ENCODE measurements at places on chromosomes 1 and 21.
A peak's percentile ranks its signal among the peaks of the same experiment; 100 is the strongest.

- no peak for DNase-seq
Observed at GRCh38 chr1:30748098-30748698, 9.4 kb downstream of the LAPTM5 start.

GRCh38 chr21:34875830-34876229 is 173.3 kb downstream of the RUNX1 start:
- DNase-seq, result no peak

DNA sequence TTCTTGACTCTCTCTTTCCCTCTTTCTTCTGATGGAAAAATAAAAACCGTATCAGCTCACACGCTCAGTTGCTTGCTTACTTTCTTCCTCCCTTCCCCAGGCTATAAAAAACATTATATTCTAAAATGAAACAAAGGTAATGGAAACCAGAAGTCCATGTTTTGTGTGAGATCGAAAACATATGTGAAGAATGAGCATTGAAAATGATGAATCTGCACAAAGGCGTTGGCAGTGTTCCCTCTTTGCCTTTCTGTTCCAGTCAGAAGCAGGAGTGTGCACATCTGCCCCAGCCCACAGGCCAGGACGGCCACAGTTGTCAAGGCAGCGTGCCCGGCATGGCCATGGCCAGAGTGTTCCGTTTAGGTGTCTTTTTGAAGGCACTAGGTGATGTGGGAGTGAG is 185.3 kb upstream of the USP24 start:
- no peak for DNase-seq

DNA sequence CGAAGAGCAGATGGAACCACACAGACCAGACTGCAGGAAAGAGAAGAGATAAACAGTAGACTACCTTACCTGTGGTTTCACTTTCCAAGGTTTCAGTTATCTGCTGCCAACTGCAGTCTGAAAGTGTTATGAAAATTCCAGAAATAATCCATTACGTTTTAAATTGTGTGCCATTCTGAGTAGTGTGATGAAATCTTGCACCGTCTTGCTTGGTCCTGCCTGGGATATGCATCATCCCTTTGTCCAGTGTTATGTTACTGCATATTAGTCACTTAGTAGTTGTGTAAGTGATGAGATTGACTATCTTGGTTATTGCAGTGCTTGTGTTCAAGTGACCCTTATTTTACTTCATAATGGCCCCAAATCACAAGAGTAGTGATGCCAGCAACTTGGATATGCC is 33.9 kb downstream of the DNAJC6 start:
- DNase-seq, result peak; percentile 57

DNA sequence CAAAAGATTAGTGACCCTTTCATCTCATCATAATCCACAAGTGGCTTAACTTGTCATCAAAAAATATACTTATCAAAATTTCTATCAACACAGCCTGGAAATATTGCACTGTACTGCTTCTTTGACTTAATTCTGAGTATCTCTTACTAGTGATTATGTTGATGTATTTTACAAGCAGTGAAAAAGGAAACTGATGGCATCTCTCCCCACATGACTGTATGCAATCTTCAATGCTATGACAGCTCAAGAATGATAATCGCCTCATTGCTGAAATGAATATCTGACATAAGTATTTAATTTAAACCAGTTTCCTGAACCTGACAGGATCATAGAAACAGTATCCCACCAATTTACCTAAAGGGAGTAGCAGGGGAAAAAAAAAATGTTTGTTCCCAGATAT is 79.5 kb downstream of the DPYD start:
- DNase-seq, result no peak

DNA sequence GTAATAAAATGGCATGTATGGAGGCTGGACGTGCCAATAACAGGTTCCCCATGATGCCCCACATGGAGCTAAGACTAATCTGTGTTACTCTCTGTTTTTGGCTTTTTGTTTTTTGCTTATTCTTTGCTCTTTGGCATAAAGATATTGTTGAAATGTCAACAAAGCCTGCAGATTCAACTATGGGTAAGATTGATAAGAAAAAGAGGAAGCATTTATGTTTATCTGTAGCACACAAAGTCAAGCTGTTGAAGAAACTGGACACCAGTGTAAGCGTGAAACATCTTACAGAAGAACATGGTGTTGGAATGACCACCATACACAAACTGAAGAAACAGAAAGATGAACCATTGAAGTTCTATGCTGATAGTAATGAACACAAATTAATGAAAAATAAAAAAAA is 402.7 kb downstream of the LTN1 start:
- no peak for DNase-seq

DNA sequence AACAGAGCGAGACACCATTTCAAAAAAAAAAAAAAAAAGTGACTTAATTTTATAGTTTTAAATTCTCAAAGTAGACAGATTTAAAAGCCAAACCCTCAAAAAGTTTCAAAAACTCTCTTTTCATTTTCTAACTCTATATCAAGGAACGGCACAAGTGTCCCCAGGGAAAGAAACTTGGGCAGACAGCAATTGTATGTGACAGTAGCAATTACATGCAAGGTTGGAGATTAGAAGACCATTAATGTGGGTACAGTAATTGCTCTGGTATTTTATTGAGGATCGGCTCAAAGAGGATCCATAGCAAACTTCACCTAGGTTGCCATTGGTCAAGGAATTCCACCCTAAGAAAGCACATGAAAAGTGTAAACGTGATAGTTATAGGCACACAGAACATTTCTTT is 46.2 kb downstream of the ACBD6 start:
- no peak for DNase-seq

- no peak for DNase-seq
Observed at GRCh38 chr1:186534401-186534800, 73.5 kb upstream of the PDC start.

- no peak for DNase-seq
Observed at GRCh38 chr1:9603766-9604753, 15.3 kb downstream of the TMEM201 start.

- no peak for DNase-seq
Observed at GRCh38 chr1:22347854-22348760, 103.5 kb upstream of the ZBTB40 start.

DNA sequence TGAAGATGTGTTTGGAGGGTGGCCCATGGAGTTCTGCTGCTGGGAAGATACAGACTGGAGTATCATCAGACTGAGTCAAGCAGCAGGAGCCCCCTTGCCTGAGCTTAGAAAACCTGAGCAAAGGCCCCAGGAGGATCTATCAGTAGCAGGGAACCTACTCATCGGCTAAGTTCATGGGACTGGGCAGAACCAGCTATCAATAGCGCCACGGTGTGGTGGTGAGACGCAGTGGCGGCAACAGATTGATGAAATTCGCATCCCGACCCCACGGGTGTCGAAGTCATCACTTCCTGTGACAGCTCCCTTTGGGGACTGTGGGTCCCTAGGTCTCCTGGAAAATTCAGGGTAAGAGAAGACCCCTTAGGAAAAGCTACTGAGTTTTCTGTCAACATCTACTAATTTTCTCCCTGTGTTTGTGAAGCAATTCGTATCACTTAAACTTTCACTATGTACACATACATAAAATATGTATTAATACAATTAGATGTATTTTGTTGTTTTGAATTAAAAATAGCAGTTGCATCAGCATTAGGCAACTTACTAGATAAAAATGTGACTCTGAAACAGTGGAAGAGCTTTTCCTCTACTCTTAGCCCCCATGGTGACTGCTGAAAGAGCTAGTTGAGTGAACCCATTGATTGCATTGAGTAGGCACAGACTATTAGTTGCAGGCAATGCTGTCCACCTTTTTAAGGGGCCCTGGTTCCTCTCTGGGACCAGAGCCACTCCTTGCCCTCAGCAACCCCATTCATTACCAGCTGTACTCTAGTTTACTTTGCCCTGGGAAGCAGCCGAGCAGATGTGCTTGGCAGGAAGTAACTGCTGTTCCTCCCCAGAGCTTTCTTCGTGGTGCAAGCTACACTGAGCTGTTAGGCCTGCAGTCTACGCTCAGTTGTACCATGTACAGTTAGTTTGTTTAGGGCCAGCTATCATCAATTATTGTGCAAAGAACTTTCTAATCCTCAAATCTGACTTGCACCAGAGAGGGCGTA is 7.3 kb upstream of the CACNA1S start:
- peak; percentile 15 for DNase-seq

DNA sequence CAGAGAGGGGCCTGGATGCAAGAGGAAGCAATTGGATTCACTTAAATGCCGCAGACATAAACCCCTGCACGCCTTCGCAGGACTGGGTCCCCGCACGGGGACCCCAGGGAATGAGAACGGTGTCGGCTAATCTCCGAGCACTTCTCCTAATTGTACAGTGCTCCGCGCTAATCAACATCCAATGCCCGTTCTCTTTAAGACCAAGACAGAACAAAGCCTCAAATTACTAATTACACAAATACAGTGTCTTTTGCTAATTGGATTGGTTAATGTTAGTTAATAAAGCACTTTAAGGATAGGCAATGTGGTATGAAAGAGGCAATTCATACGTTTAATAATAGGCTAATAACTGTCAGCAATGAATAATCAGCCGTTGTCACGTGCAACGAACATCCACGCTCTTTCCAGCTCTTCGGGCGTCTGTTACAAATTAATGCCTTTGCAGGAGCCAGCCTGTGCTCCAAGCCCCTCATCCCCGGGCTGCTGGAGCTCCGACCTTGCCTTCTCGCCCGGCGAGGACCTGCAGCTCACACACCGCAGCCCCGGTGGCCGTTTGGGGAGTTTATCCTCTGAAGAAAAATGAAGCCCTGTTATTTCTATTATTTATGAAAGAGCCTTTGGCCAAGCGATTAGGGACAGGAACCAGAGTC is 157.8 kb downstream of the PRDM16 start:
- no peak for DNase-seq

- no peak for DNase-seq
Observed at GRCh38 chr1:41426201-41426890, 58.1 kb downstream of the EDN2 start.

GRCh38 chr1:153341431-153341934 is 7.2 kb downstream of the PGLYRP4 start:
- no peak for DNase-seq

DNA sequence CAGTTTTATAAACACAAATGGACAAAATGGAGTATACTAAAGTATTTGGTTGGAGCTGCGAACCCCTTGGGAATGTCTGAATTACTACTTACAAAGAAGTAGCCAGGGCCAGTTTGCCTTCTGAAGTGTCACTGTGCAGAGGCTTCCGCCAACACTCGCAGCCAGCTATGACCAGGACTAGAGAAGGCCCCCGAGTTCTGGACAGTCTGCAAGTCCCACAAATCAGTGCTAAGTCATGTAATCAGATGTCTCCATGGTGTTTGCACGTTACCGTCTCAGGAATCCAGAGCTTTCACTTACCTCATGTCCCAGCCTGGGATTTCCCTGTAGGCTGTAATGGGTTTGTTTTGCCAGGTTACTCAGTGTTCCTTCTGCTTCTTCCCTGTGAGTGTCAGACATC is 106.6 kb upstream of the SPAG17 start:
- no peak for DNase-seq

DNA sequence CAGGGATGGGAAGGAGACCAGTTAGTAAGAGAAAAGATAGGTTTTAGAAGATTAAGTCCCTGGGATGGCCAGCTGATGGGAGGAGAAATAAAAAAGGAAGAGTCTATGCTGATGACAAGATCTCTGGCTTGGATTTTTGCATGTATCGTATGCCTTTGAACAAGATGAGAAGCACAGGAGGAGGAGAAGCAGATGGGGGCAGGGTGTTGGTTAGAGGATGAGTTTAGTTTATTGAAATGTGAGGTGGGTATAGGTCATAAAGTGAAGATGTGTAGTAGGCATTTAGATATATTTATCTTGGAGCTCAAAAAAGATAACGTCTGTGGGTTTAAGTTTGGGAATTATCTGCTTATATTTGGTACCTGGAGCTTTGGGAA is 1.4 kb downstream of the TIPRL start:
- DNase-seq, result no peak

GRCh38 chr1:75502776-75503175 is 108.1 kb downstream of the SLC44A5 start:
- no peak for DNase-seq

GRCh38 chr1:72051538-72051937 is 230.8 kb downstream of the NEGR1 start:
- DNase-seq, result no peak

- no peak for DNase-seq
Observed at GRCh38 chr1:50970509-50970887, 453 bp downstream of the CDKN2C start.

GRCh38 chr1:182054698-182055326 is 6.7 kb downstream of the ZNF648 start:
- no peak for DNase-seq

DNA sequence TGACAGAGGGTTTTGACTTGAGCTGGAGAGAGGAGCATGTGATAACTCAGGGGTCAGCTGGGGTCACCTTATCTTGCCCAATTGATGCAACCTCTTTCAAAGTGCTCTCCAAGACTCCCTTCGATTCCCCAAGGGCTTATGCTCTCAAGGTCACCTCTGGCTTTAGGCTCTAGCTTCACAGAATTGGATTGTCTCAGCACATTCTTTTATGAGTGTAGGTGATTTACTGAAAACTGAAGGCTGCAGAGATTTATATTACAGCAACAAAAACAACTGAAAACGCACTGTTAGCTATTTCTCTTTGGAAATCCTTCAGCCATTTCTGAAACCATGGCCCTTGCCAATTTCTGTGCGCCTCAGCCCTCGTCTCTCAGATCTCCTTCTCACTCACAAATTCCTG is 34.5 kb upstream of the MAP1LC3C start:
- no peak for DNase-seq

GRCh38 chr1:201269900-201270410 is 13.4 kb upstream of the PKP1 start:
- no peak for DNase-seq

DNA sequence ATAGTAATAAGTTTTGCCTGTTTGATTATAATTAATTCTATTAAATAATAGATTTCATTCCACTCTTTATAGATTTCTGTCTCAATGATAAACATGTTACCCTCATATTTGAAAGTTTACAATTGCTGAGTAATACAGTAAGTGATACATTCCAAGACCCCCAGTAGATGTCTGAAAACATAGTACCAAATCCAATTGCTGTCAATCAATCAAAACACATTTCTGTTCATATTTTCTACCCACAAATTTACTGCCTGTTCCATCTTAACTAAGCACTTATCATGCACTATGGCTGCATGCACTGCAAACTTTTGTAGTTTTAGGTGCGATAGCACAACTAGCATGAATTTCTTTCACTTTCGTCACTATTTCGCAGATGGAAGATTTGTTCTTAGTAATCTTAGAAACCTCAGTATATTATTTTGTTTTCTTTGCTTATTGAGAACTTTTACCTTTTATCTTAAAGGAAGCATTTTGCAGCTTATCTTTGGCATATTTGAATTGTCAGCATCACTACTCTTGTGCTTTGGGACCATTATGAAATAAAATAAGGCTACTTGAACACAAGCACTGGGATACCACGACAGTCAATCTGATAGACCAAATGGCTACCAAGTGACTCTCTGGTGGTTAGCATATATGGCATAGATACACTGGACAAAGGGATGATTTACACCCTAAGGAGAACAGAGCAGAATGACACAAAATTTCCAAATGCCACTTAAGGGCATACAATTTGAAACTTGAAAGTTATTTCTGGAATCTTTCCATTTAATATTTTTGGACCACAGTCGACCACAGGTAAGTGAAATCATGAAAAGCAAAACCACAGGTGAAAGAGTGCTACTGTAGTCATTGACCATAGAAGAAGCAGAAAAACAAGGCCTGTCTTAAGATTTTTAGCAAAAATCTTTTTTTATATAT is 67.6 kb downstream of the RGS13 start:
- no peak for DNase-seq
